A172 (cell line): ENCODE measurements at places on chromosomes 3 and 15. TPM values are rescaled to one million over a fixed set of nuclear protein-coding genes. Genes with fewer than 3 reads are reported as not detected.

DNA sequence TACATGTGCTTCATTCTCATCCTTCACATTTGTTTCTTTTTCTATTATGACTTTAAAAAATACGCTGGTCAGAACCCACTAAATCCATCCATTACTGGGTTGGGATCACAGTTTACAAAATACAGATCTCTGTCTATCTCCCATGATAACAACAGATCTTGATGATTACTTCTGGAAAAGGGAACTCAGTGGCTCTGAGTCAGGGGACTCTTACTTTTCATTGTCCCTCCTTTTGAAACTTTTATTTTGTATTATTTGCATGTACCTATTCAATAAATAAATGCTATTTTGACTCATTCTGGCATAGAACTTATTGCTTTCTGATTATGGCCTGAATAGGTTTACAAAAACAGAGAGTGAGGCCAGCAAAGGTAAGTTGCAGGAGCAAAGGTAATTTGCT lies 11.6 kb upstream of the RASGRP1 start:
- no peak for DNase-seq

DNA sequence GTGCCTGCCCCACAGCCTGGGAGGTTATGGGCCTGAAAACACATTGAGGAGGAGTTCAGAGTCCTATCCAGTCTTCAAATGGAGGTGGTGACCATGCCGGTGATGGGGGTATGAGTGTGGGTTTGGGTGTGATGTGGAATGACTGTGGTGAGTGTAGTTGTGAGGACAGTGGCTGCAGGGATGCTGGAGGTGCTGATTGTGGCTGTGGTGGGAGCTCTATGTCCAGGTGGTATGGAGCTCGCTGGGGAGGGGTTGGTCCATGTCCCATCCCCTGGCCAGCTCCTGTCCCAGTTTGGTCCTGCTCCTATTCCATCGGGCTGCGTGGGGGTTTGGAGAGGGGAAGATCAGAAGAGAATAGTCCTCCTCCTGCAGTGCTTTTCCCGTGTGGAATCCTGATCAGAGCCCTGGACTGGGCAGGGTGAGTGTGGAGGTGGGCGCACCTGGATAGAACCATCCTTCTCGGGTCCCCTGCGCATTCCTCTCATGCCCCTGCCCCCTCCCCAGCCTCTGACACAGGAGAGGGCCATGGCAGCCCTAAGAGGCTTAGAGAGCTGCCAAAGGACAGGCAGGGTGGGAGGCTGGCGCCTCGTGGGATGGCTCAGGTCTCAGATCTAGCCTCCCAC lies 23.0 kb upstream of the GOLGA6C start:
- DNase-seq, result no peak

GRCh38 chr15:57033715-57034439 lies 115.4 kb downstream of the TCF12 start:
- DNase-seq, result no peak

The LDHAL6B gene
- total RNA-seq, result not detected in 2 replicates

DNA sequence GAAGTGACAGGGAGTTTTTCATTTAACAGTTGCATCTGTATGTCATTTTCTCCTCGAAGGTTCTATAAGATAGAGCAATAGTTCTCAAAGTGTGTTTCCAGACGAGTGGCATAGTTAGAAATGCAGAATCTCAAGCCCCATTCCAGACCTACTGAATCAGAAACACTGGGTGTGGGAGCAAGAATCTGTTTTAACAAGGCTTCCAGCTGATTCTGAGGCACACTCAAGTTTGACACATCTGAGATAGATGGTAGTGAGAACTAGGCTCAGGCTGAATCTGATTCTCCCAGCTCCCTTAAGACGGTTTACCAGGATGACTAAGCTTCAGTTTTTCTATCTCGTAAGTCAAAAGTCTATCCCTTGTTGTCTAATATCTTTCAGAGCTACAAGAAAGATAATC lies 159.8 kb upstream of the NUDT16 start:
- peak; percentile 81 for DNase-seq

The TRIM42 gene
- not detected in 2 replicates for total RNA-seq

DNA sequence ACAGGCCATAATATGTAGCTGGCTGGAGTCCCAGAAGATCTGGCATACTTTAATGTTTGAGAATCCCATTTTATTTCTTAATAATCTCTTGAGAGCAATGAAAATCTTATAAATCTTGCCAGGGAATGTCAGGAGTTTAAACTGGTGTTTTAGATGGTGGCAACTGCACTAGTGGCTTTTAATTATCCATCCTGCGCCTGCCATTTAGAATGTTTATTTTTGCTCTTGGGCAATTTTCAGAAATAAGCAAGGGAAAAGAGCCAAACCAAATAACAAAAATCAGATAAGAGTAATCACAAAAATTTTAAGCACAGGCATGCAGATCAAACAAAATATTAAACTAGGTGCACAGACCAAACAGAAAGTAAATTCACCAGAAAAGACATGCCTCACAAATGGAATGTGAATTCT lies 41.9 kb upstream of the UBP1 start:
- DNase-seq, result peak; percentile 38

DNA sequence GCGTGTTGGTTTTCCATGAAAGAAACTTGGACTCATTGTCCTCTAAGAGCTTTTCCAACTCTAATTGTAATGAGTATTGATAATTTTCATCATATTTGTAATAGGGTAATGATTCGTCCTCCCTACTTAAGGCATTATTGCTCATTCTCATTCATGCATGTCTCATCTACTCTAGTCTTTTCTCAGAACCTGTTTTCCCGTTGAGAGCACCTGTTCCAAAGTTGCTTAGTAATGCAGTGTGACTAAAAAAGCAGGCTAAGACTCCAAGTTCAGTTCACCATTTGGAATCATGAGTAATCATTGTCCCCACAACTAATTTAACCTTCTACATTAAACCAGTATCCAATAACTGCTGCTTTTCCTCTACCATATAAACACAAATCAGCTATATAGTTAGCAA lies 84.0 kb downstream of the FILIP1L start:
- no peak for DNase-seq

GRCh38 chr15:36635681-36636080 lies 56.3 kb downstream of the CDIN1 start:
- no peak for DNase-seq

DNA sequence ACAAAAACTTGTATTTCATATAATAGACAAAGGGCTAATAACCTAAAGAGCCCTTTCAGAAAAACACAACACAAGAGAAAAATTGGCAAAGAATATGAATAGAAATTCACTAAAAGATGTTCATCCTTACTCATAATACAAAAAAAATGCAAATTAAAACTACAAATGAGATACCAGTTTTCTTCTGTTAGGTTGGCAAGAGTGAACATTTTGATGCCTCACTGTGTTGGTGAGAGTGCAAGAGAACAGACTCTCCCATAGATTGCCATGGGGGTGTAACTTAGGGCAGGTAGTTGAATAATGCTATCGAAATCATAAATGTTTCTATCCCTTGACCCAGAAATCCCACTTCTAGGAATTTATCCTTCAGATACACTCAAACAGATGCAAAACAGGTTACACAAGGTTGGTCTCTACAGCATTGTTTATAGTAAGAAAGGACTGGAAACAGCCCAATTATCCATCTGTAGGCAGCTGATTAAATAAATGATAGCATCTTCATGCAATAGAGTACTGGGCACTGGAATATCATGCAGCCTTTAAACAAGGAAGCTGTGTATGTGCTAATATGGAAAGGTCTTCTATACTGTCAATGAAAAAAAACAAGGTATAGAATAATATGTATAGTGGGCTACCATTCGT lies 146.3 kb downstream of the TLE3 start:
- no peak for DNase-seq

The TEX55 gene
- not detected in 2 replicates for total RNA-seq

DNA sequence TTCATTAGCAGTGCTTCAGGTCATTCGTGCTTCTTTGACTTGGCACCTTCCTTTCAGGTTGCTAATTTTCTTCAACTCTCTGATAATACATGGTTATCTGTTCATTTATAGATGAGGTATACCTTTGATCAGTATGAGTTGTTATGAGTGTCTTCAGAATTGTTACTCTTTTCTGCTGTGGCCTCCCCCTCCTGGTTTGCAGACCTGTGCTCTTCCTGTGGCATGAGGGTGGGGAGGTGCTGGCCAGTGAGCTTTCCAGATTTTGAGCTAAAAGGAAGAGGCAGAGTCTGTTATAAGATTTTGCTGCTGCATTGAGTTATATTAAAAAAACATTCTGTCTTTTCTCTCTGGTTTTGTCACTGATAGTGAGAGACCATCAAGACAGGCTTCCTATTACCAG lies 30.8 kb upstream of the GOLGA6L9 start:
- DNase-seq, result no peak
